HL-60 (cell line): ENCODE measurements at places on chromosomes 16 and 17.

DNA sequence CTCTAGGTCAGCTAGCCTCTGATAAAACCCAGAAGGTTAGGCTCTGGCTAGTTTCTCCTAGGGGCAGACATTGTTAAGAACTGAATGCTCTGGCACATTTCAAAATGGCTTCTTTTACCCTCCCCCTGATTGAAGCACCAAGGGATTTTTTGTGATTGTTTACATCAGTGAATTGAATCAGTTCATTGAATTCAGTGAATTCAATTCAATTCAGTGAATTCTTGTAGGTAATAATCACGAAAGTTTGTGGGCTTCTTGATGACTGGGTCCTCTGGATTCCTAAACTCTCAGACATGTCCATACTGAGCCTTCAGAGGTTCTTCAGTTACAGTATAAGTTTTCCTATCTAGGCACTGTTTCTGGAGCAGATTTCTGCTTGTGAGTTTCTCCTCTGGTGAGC is 135.2 kb upstream of the ELAC2 start:
- DNase-seq, result no peak

- DNase-seq, result no peak
Measured at GRCh38 chr17:77615703-77616253, 342.7 kb upstream of the TNRC6C start.

GRCh38 chr17:76408037-76408849 is 23.8 kb downstream of the SPHK1 start:
- DNase-seq, result no peak

- no peak for DNase-seq
Measured at GRCh38 chr17:48819466-48819865, 2.4 kb upstream of the TTLL6 start.

DNA sequence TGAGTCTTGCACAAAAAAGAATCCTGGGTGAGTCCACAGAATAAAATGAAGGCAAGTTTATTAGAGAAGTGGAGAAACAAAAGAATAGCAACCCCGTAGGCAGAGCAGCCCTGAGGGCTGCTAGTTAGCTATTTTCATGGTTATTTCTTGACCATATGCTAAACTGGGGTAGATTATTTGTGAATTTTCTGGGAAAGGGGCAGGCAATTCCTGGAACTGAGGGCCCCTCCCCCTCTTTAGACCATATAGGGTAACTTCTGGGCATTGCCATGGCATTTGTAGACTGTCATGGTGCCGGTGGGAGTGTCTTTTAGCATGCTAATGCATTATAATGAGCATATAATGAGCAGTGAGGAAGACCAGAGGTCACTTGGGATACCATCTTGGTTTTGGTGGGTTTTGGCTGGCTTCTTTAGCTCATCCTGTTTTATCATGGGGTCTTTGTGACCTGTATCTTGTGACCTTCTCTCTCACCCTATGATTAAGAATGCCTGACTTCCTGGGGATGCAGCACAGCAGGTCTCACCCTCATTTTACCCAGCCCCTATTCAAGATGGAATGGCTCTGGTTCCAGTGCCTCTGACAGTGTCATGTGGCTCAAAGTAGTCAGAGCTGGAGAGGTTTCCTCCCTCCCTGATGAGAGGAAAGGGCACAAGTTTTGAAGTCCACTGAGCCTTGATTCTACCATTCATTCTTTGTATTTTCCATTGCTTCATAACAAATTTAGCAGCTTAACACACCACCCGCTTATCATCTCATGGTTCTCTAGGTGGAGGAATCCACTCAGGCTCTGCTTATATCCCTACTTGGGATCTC is 55.7 kb upstream of the LGALS9 start:
- no peak for DNase-seq

- no peak for DNase-seq
Measured at GRCh38 chr16:88350922-88351321, 31.8 kb upstream of the ZNF469 start.

GRCh38 chr16:65884018-65884417 is 482.5 kb upstream of the CDH5 start:
- DNase-seq, result no peak

GRCh38 chr17:28501421-28502284 is 4.5 kb upstream of the FOXN1 start:
- no peak for DNase-seq

- DNase-seq, result no peak
Measured at GRCh38 chr16:5463820-5464219, 366.2 kb upstream of the EEF2KMT start.

- no peak for DNase-seq
Measured at GRCh38 chr16:19994466-19995170, 79.1 kb downstream of the GPR139 start.

DNA sequence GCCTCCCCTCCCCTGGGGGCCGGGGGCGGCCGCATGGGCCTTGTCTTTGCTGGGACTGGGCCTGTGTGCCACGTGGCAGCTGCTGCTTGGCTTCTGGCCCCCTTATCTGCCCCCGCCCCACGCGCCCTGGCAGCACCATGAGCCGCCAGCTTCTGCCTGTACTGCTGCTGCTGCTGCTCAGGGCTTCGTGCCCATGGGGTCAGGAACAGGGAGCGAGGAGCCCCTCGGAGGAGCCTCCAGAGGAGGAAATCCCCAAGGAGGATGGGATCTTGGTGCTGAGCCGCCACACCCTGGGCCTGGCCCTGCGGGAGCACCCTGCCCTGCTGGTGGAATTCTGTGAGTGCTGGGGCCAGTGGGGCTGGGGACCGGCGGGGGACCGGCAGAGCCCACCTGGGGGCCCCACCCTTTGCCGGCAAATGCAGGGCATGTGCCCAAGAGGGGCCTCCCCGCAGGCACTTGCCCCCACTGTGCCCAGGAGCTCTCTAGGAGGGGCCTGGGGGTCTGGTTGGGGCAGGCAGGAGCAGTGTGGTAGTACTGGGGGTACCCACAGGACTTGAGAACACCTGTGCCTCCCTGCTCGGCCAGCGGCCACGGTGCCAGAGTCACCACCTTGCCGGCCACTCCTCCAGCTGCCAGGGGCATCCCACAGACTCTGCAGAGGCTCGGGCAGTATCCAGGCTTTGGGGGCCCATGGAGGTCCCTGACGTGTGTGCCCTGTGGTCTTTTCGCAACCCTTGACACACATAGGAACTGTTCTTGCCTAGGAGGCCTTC is at the start of gene PDIA2:
Gene PDIA2 (plus strand): TSS at position 132 of the 773 bp plus-strand sequence. CDS start 6 bp downstream, at position 138.
- no peak for DNase-seq

DNA sequence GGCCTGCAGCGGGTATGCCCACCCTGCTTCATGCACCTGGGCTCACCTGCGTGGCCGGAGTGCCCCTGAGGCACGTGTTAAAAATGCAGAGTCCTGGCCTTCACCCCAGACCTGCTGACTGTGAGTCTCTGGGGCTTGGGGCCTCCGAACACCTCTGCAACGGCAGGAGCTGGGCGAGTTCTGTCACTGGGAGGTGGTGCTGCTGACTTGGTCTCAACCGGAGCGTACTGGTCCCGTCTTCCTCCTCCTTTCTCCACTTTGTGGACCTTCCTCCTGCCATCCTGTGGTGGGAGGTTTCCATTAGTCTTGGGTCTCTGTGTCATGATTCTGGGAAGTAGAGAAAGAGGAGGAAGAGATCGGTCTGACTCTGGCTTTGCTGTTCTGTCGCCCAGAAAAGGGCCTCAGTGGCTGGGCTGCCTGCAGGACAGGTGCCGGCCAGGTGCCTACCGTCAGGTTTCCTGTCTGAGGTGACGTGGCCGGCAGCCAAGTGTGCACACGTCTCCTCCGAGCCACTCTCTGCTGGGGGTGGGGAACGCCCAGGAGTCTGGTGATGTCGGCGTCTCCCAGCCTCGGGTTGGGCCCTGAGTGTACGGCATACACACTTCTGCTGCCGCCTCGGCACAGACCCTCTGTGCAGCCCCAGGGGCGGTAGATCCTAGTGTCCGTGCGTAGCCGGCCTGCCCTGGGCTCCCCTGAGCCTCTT is 6.9 kb downstream of the TSC2 start:
- no peak for DNase-seq

- DNase-seq, result no peak
Measured at GRCh38 chr16:65888201-65888600, 478.3 kb upstream of the CDH5 start.

DNA sequence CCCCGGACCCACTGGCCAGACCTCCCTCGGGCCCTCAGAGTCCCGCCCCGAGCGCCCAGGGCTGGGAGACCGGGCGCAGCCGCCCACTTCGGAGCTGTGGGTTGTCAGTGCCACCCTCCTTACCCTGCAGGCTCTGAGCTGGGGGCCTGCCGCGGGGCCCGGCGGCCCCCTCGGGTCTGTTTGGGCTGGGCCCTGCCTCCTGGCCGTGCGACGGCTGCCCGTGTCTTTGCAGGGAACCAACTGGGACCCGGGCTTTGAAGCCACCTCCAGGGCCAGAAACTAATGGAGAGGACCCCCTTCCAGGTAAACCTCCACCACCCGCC is 443 bp downstream of the TEDC2 start:
- DNase-seq, result no peak

- DNase-seq, result peak; percentile 60
Measured at GRCh38 chr16:29641561-29641960, 21.5 kb upstream of the SPN start.

DNA sequence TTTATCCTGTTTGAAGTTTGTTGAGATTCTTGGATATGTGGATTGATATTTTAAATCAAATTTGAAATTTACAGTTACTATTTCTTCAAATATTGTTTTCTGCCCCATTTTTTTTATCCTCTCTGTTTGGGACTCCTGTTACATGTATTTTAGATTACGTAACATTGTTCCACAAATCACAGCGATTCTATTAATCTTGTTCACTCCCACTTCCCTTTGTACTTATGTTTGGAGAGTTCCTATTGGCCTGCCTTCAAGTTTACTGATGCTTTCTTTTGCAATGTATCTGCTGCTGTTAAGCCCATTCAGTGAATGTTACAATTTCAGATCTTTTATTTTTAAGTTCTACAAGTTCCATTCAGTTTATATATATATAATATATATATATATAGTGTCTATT is 288.3 kb upstream of the TNRC6C start:
- DNase-seq, result peak; percentile 31

DNA sequence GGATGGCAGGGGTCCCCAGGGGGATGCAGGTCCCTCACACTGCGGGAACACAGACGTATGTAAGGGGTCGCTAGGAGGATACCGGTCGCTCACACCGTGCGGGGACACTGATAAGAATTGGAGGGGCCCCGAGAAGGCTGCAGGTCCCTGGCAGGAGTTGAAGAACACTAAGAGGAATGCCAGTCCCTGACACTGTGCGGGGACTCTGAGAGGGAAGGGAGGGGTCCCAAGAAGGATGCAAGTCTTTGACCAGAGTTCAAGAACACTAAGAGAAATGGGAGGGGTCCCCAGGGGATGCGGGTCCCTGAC is 510 bp downstream of the ERCC4 start:
- DNase-seq, result no peak

DNA sequence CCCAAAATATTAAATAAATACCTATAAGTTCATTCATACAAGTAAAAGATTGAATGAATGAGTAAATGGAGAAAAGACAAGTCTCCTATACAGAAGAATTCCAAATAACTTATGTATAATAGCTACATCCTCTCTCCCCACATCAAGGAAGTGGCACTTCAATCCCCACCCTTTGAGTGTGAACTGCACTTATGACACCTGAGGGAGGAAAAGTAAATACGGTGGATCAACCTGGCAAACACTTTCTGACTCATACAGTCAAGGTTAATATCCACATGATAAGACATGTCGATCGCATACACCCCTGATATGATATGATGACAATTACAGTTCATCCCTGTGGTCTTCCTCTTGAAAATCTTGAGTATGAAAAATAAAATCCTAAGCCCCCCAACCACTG is 18.0 kb downstream of the SLFN12L start:
- DNase-seq, result no peak

DNA sequence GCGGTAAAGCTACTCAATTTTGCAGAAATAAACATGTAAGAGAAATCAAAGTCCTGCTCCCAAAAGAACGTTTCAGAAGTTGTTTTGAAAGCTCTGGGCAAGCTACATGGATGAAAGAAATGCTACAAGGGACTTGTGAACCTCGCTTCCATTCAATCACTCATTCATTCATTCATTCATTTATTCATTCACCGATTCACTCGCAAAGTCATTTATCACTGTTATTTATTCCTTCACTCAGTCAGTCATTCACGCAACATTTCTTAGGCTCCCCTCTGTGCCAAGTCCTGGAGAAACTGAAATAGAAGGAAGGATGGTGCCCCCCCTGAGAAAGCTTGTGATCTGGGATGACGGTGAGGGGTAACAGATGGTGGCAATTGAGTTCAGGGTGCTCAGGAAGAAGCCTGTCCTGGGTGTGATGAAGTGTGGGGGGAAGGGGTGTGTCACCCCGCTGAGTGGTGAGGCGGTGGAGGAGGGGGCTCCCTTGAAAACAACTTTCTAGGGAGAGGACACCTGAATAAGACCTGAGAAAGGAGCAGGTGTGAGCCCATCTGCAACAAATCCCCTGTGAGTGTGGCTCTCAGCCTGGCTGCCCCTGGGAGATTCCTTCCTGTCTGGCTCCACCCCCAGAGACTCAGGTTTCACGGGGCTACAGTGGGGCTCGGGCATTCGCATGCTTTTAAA is 36.3 kb upstream of the PRSS54 start:
- no peak for DNase-seq

DNA sequence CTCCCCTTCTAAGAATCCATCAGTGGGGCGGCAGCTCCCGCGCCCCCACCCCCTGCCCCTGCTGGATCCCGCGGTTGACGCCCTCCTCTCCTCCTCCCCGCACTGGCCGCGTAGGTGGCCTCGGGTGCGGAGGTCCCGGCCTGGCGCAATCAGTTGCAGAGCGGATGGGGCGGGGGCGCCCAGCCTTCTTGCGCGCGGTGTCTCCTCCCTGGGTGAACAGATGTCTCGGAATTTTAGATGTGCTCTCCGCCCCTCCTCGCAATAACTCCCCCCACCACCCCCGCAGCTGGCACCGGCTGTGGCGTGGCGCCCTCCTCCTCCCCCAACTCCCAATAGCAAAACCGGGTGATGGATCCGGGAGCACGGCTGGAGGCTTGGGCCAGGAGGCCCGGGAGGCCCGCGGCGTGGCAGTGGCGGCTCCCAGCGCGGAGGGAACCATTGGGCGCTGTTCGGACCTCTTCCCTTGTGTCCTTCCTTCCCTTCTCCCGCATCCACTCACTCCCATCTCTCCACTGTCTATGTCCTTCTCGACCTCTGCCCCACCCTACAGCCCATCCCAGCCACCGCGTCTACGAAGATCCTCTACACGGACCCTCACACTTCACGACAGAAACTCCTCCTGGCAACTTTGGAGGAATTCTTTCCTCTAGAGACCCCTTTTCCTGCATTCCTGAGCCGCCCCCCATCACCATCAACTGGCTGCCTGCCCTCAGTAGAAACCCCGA is 11.0 kb downstream of the NEUROD2 start:
- DNase-seq, result no peak

DNA sequence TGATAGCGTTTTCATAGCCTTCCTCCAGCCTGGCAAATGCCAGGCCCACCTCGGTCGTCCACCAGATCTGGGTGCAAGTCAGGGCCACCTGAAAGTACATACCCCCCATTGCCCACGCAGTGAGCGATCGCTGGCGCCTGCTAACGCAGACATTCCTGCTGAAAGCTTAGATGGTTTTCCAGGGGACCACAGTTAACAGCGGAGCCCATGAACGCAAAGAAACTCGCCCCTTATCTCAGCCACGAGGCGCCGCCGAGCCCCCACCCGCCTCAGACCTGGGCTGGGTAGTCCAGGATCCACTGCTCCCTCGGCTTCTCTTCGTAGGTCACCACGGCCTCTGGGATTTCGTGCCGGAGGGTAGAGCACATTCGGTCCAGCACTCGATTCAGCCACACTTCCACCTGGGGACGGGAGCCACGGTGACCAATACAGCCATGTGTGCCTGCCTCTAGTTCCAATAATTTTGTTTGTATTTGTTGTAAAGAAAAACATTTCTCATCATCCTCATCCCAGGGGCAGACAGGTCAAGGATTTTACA is 74.5 kb downstream of the DNAH17 start:
- DNase-seq, result no peak

GRCh38 chr17:7654832-7655540 is 4.3 kb downstream of the ATP1B2 start:
- no peak for DNase-seq
